ENCODE measurements at places on chromosomes 4 and X.
A peak's percentile ranks its signal among the peaks of the same experiment; 100 is the strongest.

- no peak for DNase-seq
Measured at GRCh38 chr4:179607003-179607402, 2164.8 kb upstream of the AGA start.

- no peak for DNase-seq
Measured at GRCh38 chr4:129929984-129930383, 834.0 kb downstream of the C4orf33 start.

- no peak for DNase-seq
Measured at GRCh38 chrX:38965888-38966287, 164.6 kb downstream of the MID1IP1 start.

GRCh38 chrX:115939636-115940160 lies 230.8 kb upstream of the AGTR2 start:
- DNase-seq, result no peak

DNA sequence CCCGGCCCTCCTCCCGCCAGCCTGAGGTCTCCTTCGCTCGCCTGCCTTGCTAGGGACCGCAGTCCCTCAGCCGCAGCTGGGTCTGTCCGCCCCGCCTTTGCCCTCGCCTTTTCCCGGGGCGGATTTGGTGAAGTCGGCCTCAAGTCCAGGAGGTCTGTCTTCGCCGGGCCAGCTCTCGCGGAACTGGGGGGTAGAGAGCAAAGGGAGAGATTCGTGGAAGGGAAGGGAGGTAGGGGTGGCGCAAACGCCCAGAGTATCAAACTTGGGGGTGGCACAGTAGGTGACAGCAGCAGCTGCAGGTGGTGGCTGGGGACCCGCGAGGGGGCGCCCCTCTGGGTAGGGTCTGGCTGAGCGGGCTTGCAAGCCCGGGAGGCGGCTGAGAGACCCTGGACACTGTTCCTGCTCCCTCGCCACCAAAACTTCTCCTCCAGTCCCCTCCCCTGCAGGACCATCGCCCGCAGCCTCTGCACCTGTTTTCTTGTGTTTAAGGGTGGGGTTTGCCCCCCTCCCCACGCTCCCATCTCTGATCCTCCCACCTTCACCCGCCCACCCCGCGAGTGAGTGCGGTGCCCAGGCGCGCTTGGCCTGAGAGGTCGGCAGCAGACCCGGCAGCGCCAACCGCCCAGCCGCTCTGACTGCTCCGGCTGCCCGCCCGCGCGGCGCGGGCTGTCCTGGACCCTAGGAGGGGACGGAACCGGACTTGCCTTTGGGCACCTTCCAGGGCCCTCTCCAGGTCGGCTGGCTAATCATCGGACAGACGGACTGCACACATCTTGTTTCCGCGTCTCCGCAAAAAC lies at the start of gene NPY2R:
Gene NPY2R, plus strand, starts transcription at position 379 of the 797 bp plus-strand sequence. CDS start 5,304 bp downstream, outside the sequence.
- DNase-seq, result no peak

DNA sequence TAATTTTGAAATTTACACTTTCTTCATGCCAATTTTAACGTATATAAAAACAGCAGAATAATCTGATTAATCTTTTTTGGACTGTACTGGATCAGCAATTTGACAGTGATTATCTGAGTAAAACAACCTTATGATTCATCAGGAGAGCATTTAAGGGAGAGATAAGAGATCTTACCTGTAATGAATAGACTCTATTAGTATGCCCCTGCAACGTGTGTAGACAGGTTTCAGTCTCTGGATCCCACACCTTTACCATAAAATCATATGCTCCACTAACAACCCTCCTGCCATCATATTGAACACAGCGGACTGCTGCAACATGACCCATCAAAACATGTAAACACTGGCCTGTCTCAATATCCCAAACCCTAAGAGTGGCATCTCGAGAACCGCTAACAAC lies 210.1 kb downstream of the FBXW7 start:
- no peak for DNase-seq

DNA sequence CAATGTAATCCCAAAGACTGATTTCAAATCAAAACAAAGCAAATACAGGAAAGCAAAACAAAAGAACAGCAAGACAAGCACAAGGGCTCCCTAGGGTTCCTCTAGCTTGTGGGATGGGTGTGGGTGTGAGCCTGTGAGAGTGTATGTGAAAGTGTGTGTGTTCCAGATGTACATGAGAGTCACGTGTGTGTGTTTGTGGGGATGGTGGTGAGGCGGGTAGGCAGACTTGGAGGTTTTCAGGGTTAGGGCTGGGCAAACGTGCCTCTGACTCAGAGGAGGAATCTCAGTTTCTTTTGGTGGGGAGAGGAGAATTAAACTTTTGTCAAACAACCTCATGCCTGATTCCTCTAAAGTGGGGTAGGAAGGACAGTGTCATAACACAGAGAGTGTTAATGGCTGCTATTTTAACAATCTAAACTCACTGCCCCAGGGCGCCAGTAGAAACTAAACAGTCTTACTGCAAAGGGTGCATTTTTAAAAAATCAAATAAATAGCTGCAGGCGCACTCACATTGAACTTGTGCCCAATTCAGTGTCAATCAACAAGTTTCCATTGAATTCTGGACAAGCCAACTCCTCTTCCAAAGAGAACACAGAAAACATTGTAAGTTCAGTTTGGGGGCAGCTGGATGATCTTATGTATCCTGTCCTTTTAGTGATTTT lies 51.8 kb downstream of the CHRDL1 start:
- no peak for DNase-seq

GRCh38 chr4:70722199-70722791 lies 531 bp downstream of the RUFY3 start:
- peak; percentile 48 for DNase-seq

DNA sequence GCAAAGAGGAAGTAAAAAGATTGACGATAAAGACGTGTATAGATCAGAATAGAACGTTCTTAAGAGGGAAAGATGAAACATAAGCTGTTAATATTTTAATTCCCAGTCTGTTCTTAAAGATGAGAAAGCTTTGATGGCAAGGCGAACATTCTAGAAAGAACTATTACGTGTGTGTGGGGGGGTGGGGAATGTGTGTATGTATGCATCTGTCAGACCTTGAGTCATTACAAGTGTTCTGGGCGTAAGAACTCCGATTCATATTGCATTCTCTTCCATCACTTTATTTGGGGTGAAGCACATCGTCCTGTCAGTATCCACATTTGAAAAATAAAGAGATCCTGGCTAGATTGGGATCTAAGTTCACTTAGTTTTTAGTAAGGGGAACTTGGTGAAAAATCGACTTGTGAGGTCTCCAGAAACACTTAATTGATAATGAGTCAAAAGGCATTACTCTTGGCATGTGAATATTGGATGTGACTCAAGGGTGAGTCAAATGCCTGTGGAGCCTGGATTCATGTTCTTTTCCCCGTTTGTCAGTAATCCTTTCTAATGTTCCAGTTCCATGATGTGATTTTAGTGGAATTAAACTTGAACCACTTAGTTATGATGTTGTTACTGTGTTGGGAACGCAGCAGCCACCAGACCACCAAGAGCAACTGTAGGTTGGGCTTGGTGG lies 3.1 kb downstream of the SMS start:
- DNase-seq, result no peak

DNA sequence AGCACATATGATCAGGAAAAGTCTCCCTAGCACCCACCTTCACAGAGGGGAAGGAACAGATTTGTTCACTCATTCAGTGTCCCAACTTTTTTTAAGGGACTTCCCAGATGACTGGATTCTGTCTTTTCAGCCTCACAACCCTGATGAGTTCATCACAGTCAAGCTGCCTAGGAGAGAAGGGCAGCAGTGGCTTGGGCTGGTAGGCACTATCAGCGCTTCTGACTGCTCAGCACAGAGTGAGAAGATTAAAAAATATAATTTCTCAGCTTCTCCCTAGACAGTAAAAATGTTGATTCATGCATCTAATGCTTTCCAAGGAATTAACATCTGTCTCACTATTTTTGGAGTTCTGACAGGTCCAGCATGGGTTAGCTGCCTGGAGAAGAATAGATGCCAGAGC lies 328.2 kb downstream of the DTHD1 start:
- no peak for DNase-seq

GRCh38 chrX:149286940-149287349 lies 218.2 kb downstream of the IDS start:
- DNase-seq, result peak; percentile 59

DNA sequence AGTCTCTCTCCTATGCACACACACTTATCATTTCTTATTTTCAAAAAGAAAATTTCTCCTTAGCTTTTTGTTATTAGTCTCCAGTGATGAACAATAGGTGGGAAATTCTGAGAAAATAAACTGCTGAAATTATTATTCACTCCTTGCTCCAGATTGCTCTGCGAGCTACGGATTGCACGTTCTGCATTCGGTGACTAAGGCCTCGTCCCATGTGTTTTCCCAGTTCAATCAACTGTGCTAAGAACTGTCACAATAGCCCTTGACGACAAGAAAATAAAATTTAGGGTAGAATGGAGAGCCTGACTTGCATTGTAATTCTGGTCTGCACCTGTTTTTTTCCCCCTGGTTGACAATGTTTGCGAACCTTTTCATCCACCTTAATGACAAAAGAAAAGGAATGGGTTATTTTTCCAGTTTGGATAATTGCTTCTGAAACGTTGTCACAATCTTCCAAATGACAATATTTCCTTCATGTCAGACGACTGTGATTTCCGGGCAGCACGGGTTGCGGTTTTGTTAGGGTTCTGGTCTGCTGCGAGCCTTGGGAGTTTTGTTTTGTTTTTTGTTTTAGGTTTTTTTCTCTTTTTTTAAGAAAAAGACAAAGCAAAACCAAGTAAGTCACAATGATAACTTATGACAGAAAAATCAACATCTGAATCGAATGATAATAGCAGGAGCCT lies 124.5 kb upstream of the NOCT start:
- DNase-seq, result no peak

- no peak for DNase-seq
Measured at GRCh38 chr4:116005037-116005805, 891.8 kb upstream of the NDST4 start.

GRCh38 chr4:4392501-4393183 lies 5.7 kb downstream of the NSG1 start:
- no peak for DNase-seq

DNA sequence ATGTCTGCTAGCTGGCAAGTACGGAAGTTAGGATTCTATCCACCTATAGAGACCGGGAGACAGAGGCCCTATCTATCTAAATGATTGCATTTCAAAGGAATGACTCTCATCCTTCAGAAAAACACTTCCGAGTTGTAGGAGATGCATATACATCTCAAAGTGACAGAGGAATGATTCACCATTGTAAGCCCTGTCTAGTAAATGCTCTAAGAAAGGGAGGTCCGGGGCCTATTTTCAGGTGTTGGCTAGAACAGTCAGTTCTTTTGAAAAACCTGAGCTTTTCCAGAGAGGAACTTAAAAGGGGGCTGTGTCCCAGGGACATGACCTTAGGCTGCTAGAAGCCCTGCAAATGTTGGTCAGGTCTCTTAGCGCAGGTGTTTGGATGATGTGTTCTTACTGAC lies 262.9 kb upstream of the IL1RAPL1 start:
- DNase-seq, result no peak

DNA sequence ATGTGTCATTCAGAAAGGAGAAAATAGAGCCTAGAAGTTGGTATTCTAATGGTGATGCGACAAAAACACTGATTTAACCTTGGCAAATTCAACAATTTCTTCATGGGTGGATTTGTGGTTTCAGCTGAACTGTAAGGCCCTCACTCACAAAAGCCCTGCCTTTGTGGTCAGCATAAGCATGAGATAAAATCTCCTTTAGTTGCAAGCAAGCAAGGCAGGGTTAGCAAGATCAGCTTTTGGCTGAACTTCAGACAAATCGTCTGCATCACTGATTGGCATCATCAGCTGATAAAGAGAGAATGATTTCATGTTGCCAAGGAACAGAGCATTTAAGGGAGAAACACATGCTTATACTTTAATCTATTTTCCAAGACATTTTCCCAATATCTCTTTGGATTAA lies 2582.2 kb downstream of the PCDH7 start:
- DNase-seq, result no peak
